ENCODE measurements at places on chromosomes 6 and 20.
A peak's percentile ranks its signal among the peaks of the same experiment; 100 is the strongest.

GRCh38 chr6:54291146-54291545 lies 17.1 kb upstream of the TINAG start:
- peak; percentile 27 for DNase-seq

- no peak for DNase-seq
Observed at GRCh38 chr20:2042400-2042799, 48.5 kb upstream of the PDYN start.

DNA sequence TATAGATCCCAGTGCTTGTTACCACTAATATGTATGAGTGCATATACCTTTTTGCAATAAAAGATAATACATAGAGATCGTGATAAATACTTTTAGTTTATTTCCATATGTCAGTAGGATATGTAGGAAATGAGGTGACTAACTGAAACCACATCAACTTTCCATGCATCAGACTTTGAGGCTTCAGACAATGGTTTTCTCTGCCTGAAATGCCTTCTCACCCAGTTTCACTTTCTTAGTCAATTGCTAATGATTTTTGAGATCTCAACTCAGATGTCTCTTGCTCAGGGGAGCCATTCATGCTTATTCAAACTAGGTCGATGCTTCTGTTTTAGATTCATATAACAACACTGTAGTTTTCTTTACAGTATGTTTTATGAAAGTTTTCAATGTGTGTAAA lies 626.6 kb upstream of the ADGRB3 start:
- no peak for DNase-seq

DNA sequence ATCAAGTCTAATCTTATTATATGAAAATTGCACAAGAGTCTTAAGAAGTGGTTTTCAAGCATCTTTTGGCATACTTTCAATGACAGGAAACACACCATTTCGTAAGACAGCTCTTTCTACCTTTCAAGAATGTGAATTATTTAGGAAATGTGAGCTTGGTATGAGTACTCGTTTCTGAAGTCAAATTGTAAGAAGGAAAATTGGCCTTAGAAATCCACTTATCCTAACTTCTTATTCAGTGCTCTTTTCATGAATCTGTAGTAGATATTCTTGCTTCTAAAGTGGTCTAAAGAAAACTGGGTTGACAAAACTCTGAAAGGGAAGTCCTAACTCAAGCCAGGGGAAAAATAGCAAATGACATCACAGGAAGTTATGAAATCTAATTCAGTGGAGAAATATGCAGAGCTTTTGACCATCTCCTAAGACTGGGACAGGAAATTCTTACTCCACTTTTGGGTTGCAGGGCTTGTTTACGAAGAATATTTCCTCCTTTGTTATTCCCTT lies 38.5 kb upstream of the OGFRL1 start:
- peak; percentile 25 for DNase-seq

GRCh38 chr20:47358672-47359529 lies 2.4 kb upstream of the ZMYND8 start:
- DNase-seq, result peak; percentile 86

- DNase-seq, result no peak
Observed at GRCh38 chr20:57384953-57385761, 6.0 kb upstream of the RBM38 start.

DNA sequence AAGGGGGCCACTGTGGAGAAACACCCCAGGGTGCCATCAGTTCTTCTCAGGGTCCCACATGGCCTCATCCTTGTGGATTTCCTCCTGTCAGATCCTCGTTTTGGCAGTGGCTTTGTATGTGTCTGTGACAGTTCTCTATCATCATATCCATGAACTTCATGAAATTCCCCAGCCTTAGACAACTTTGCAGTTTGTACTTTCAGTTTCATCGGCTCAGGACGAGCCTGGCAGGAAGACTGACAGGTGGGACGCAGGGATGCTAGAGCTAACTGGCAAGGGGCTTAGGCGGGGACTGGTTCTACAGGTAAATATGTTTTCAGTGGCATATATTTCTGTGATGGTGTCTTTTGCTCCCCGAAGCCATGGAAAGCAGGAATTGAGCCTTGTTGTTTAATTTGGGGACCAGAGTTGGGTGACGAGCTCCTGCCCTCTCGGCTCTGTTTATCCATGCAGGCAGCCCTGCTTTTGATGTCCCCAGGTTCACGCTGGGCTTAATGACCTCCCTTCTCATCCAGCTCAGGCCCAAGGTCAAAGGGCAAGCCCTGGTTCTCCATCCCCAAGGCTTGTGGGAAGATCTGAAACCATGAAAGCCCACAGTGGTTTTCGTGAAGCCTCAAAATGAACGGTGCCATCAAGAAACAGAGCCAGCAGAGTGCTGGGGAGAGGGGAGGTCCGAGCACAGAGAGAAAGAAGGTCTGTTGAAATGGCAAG lies 11.2 kb downstream of the SDCBP2 start:
- DNase-seq, result no peak

DNA sequence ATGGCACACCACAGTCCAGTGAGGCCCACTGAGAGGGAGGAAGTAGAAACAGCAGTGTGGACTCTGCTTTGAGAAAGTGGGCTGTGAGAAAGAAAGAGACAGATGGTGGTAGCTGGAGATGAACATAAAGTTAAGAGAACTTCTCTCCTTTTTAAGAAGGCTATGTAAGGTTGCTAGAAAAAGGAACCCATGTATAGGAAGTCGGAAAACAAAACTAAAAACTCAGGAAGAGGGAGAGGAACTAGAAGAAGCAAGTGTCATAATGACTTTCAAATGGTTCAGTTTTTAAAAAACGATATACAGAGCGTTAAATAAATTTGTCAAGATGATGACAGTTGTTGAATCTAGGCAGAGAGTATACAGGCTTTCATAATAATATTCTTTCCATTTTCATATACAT lies 25.4 kb upstream of the GMNN start:
- DNase-seq, result no peak

GRCh38 chr20:59403261-59403961 lies 103.0 kb downstream of the EDN3 start:
- DNase-seq, result no peak

- no peak for DNase-seq
Observed at GRCh38 chr6:161682982-161683381, 409.1 kb upstream of the AGPAT4 start.

DNA sequence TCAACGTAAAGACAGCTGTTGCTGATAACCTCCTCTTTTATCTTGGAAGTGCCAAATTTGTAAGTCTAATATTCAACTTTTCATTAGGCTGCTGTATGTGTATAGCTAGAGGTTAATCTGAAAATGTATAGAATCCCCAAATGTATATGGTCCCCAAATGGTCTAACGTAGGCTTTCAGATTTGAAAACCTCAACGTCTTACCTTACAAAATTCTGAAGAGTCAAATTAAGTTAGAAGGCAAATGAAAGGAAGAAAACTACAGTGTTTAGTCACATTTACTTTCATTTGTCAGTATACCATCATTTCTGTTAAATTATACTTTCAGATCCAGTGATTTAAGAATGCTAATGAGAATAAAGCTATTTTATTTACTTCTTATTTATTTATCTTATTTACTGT lies 256.9 kb downstream of the ARHGAP18 start:
- no peak for DNase-seq

DNA sequence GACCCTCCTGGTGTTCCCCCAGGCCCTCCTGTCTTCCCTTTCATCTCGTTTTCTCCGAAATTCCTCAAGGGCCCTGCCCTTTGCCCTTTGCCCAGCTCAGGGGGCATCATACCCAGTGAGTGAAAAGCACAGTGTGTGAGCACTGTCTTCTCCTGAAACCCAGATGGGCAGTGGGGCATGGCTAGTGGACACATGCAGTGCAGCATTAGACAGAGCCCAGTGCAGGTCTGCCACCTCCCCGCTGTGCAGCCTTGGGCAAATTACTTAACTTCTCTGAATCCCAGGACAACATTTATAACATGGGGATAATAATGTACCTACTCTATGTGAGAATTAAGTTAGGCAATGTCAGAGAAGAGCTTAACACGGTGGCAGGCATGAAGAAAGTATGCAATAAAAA lies 1.3 kb downstream of the PRND start:
- DNase-seq, result no peak

DNA sequence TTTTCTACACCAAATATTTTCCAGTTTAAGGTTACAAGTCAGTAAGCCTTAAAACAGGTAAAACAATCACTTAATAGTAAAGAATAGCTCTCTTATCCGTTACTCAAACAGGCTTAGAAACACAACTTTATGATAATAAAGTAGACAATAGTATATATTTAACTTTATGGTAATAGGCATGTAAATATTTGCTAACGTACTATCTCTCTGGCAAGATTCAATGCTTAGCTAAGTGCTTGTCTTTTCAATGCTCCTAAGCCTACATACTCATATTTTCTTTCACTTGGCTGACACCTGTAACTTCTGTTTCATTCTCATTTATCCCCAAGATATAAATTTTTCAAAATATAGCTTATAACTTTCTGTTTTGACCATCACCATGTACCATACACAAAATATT lies 358.2 kb downstream of the HTR1B start:
- no peak for DNase-seq

DNA sequence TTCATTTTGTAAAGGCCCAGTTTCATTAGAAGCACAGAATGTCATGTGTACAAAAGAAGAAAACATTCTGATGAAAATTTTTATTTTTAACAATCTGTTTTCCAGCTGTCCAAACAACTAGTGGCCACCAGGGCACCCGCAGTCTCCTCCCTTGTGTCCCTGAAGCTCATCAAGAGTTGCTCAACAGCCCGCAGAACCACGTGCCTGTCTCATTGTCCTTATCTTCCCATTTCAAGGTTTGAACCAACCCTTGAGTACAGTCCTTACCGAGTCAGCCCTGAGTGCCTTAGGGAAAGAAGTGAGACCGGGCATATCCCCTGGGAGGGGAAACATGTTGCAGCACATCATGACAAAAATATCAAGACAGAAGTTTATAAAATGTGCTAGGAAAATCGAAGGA lies 15.9 kb upstream of the ZNF133 start:
- no peak for DNase-seq

GRCh38 chr6:11614534-11615213 lies 77.1 kb downstream of the TMEM170B start:
- DNase-seq, result no peak

GRCh38 chr6:23445157-23445710 lies 680.8 kb upstream of the NRSN1 start:
- peak; percentile 80 for DNase-seq

- peak; percentile 40 for DNase-seq
Observed at GRCh38 chr6:41503827-41504465, 42.2 kb upstream of the FOXP4 start.

DNA sequence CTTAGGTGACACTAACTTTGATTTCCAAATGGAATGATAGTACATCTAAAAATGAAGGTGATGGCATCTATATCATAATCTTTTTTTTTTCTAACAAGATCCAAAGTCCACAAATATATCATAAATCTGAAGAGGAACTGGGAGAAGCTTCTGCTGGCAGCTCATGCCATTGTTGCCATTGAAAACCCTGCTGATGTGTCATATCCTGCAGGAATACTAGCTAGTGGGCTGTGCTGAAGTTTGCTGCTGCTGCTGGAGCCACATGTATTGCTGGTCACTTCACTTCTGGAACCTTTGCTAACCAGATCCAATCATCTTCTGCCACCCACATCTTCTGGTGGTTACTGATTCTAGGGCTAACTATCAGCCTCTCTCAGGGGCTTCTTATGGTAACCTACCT lies 27.4 kb upstream of the KHDC1 start:
- no peak for DNase-seq

GRCh38 chr20:32356622-32357374 lies 1.3 kb upstream of the ASXL1 start:
- DNase-seq, result peak; percentile 52

DNA sequence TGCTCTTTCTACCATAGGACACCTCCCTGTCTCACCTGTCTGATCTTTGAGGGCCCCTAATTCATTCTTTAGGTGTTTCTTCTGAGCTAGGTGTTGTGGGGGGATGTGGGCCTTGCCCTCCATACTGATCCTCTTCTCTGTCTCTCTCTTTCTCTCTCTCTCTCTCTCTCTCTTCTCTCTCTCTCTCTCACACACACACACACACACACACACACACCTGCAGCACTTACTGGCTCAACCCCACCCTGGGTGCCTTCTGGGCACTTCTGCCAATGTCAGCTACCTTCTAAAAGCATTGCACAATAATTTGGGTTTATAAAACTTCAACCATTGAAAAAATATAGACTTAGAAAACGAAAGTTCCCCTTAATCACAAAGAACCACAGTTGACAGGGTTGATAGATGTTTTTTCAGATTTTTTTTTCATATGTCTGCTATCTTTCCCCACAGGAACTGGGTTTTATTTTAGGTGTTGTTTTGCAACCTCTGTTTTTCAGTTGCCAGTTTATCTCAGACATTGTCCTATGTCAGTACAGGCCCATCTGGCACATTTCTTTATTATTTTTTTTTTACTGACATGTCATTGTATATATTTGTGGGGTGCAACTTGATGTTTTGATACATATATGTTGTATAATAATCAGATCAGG lies 28.1 kb downstream of the PKIG start:
- no peak for DNase-seq

- no peak for DNase-seq
Observed at GRCh38 chr6:40299681-40300080, 287.5 kb downstream of the LRFN2 start.

DNA sequence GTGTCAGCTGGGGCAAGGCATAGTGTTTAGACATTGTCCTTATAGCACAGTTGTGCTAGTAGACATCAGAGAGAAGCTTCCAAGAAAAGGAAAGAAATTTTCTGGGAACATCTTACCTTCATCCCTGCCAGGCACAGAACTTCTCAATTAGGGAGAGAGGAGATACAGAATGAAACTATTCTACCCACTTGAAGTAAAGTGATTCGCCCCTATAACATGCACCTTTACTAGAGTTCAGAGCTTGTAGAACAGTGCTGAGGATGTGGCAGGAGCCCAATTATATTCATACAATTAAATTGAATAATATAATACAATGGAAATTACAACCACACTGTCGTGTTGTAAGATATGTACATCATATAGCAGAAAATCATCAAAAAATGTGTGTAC lies 1063.9 kb upstream of the CITED2 start:
- DNase-seq, result no peak

- no peak for DNase-seq
Observed at GRCh38 chr6:36752886-36753506, 55.4 kb downstream of the RAB44 start.

GRCh38 chr20:48026981-48027592 lies 241.8 kb upstream of the SULF2 start:
- no peak for DNase-seq

DNA sequence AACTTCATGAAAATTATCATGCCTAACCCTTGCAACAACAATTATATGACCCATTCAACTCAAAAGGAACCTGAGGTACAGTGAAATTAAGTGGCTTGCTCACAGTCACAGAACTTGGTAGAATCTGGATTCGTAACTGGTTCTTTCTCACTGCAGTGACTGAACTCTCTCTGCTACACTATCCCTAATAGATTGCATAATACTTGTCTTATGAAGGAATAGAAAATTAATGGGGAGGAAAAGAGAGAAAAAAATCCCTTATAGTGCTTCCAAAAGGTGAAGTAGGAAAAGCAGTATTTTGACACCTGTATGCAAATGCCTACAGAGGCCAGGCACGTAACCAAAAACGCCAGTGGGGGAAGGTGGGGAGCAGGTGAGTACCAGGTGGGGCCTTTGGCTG lies 186.6 kb downstream of the LY86 start:
- DNase-seq, result no peak
